Activated CD4-positive, alpha-beta T cell treated with anti-CD3 and anti-CD28 coated beads for 1 hour (primary cell): ENCODE measurements at places on chromosomes 3 and 15.

- no peak for DNase-seq
These were observed 17.4 kb downstream of the AADACL2 start for GRCh38 chr3:151751161-151751560.

- DNase-seq = no peak
These were observed 45.1 kb downstream of the SEMA5B start for GRCh38 chr3:122982216-122983185.

DNA sequence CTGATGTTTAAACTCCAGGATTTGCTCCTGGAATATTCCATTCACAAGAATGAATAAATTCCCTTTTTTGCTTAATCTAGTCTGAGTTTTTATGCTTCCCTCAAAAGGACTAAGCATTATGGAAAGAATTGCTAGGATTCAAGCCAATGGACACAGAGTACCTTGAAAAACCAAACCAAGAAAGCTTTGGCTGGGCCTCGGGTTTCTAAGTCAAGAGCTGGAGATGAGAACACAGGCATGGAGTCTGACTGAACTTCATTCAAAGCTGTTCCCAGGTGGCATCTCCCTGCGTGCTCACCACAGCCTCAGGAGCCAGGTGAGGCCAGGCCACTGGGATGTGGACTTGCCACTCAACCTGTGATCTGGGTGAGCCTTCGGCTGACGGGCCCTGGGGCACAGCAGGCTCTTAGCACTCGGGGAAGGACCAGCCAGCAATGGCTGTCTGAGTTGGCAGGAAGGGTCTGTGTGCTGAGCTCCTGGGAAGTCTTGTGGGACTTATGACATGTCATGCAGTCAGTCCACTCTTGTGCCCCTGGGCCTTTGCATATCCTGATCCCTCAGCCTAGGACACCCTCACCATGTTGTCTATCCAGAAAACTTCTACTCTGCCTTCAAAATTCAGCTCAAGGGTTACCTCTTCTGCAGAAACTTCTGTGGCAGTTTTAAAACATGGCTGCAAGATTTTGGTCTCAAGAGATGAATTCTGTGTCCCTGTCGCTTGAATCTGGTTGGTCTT lies 21.8 kb downstream of the CRABP1 start:
- no peak for DNase-seq

- no peak for DNase-seq
These were observed 8.1 kb downstream of the CTNNB1 start for GRCh38 chr3:41207355-41207754.

GRCh38 chr3:156378871-156379270 lies 176.0 kb downstream of the SSR3 start:
- no peak for DNase-seq

- no peak for DNase-seq
These were observed 237.6 kb upstream of the SETMAR start for GRCh38 chr3:4065554-4065953.

DNA sequence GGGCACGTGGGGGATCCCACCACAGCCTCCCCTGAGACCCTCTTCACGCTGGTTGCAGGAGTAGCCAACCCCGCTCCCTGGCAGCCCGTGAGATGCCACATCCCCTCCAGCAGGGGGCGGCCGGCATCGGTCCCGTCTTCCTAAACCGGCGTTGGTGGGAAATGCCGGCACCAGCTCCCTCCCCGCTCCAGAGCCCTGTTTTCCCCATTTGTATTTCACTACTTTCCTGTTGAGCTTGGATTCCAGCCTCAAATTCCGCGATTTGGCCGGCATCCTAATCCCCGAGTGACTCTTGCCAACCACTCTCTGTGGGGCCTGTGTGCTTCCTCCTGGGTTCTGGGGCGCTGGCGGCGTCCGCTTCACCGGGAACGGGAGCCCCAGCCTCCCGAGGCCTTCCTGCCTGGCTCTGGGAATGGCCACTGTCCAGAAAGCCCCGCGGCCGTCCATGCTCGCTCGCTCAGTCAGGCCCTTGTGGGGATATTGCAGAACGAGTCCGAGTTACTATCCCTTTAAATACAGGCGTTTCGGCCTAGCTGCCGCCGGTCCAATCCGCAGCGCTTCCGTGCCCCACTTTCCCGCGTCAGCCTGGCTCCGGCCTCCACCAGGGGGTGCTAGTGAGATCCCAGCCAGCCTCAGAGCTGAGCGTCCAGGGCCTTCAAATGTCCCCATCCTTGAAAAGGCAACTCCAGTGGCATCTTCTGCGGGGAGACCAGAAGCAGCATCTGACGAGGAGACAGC lies 8.1 kb upstream of the ADAMTS17 start:
- DNase-seq = peak; percentile 71

GRCh38 chr15:31077181-31077580 lies 24.3 kb downstream of the TRPM1 start:
- no peak for DNase-seq

GRCh38 chr15:87743562-87743961 lies 513.0 kb downstream of the NTRK3 start:
- DNase-seq = no peak

GRCh38 chr15:65223996-65224395 lies 12.7 kb upstream of the CILP start:
- DNase-seq = no peak

- DNase-seq = no peak
These were observed 13.0 kb upstream of the HDC start for GRCh38 chr15:50278496-50278895.

- no peak for DNase-seq
These were observed 108.1 kb downstream of the PEAK1 start for GRCh38 chr15:77311618-77312398.

DNA sequence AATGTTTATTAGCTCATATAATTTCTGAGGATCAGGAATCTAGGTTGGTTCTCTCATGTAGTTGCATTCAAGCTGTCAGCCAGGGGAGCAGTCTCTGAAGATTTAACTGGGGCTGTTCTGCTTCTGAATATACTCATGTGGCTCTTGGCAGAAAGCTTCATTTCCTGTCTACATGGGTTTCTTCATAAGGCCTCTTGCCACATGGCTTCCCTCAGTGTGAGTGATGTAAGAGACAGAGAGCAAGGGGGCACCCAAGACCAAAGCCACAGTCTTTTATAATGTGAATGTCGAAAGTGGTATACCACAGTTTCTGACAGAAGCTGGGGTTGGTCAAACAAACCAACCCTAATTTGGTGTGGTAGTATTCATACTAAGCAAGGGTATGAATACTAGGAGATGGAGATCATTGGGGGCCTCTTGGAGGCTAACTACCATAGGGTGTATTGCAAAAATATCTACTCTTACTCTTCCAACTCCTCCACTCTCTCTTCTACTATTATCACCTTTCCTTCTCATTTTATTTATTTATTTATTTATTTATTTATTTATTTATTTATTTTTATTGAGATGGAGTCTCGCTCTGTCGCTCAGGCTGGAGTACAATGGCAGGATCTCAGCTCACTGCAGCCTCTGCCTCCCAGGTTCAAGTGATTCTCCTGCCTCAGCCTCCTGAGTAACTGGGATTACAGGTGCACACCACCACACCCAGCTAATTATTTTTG lies 123.8 kb downstream of the B3GALNT1 start:
- no peak for DNase-seq

- no peak for DNase-seq
These were observed 20.7 kb downstream of the RASA2 start for GRCh38 chr3:141507392-141508066.

- no peak for DNase-seq
These were observed 28.4 kb upstream of the CHST2 start for GRCh38 chr3:143090976-143091837.

DNA sequence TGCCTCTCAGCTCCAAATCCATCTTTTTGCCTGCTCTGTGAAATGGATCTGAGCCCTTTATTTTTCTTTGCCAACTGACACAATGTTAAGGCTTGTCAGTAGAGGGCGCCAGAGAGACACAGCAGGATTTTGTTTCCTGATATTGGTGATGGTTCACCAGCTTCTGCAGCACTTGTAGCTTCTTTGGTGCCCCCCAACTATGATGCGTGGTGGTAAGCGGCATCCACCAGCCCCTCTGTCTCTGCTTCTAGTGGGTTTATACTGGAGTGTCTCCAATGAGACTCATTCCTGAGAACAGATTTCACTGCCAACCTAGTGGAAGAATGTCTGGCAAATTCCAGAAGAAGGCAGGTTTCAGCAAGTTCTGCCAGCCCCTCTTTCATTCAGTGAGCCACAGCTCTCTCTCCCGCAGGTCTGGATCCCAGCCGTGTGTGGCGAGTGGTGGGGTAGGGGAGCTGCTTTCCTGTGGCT lies 471.9 kb upstream of the FRG2C start:
- peak; percentile 9 for DNase-seq

DNA sequence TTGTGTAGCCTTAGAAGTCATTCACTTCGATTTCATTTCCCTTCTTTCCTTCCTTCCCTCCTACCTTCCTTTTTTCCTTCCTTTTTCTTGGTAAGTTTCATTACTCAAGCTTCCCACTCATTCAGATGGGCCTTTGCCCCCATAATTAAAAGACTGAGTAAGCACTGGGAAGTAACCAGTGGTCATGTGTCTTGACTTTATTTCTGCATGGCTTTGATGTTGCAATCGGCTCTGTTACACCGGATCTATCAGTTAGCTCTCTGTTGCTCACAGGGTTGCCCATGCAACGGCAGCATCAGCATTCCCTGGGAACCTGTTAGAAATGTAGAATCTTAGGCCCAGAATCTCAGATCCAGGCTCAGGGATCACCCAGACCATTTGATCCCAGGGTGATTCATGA lies 25.6 kb upstream of the LARS2 start:
- DNase-seq = no peak

DNA sequence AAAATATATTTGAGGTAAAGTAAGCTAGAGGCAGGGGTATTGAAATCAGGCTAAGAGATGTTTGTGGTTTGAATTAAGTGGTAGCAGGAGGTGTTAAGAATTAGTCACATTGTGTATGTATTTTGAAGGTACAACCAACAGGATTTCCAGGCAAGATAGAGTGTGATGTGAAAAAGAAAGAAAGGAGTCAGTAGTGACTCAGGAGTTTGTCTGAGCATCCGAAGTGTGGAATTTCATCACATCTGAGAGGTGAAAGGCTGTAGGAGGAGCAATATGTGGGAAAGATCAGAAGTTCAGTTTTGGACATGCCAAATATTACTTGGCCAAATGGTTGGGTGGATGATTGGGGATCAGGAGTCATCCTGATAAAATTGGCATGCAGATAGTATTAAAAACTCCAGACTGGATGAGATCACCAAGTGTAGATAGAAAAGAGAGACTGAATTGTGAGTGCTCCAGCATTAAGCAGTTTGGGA lies 32.1 kb upstream of the EBLN2 start:
- no peak for DNase-seq

GRCh38 chr3:133882986-133883586 lies 12.6 kb downstream of the RAB6B start:
- DNase-seq = no peak

- DNase-seq = no peak
These were observed 198.5 kb upstream of the GADL1 start for GRCh38 chr3:31092748-31093589.

- DNase-seq = no peak
These were observed 14.7 kb downstream of the FAM107A start for GRCh38 chr3:58562498-58562897.

DNA sequence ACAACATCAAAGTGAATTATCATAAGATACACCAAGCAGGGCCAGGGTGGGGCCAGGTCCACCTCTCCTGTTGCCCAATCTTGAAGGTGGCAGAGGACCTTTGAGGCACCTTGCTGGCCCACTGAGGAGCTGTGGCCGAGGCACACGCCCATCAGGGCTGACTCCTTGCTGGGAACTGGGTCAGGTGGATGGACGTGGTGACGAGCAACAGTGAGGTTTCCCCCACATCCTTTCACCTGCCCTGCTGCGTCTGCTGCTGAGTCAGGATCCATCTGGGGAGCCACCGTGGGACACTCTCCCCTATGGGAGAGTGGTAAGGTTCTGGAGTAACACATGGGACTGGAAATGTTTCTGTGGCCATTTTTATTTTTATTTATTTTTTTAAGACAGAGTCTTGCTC lies 17.3 kb upstream of the FURIN start:
- no peak for DNase-seq

GRCh38 chr3:123424321-123424998 lies 24.4 kb downstream of the ADCY5 start:
- no peak for DNase-seq

- DNase-seq = no peak
These were observed 183.7 kb upstream of the NAALADL2 start for GRCh38 chr3:174675406-174675805.

DNA sequence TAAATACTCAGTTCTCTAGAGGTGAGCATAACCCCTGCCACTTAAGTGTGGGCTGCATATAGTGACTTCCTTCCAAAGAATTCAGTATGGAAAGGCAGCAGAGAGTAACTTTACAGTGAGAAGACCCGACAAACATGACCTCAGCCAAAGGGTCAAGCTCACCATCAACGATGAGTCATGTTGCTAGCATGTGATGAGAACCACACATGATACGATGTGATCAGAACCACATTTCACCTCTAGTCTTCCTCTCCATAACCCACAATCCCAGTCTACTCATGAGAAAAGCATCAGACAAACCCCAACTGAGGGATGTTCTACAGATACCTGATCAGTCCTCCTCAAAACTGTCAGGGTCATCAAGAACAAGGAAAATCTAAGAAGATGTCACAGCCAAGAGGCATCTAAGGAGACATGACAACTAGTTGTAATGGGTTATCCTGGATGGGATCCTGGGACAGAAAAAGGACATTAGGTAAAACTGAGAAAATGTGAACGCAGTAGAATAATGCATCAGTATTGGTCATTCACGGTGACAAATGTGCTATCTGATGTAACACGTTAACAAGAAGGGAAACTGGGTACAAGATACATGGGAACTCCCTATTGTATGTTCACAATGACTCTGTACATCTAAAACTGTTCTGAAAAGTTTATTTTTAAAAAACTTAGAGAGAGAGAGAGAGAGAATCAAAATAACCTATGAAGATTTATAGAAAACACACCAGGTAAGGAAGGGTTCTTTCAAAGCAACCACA lies 28.3 kb downstream of the SEC61A1 start:
- no peak for DNase-seq

- DNase-seq = no peak
These were observed 1.4 kb upstream of the SEC13 start for GRCh38 chr3:10322352-10322710.

DNA sequence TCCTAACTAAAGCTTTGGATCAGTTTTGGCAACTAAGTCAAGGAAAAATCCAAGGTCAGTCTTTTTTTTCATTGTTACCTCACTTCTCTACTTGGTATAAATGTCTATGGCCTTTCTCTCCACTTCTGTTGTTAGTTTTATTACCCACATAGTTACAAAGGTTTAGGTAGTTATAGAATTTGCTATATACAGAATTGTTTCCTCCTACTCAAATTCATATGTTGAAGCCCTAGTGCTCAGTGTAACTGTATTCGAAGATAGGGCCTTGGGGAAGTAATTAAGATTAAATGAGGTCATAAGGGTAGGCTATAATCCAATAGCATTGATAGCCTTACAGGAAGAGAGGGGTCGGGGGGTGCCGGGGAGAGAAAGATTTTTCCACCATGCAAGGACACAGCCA lies 19.7 kb upstream of the STIMATE start:
- DNase-seq = no peak
